ENCODE measurements at places on chromosomes 2 and 18.
A peak's percentile ranks its signal among the peaks of the same experiment; 100 is the strongest.

- peak; percentile 73 for DNase-seq
These were observed 149.2 kb upstream of the NFATC1 start for GRCh38 chr18:79246309-79247108.

GRCh38 chr18:46601141-46601805 is 55.7 kb downstream of the LOXHD1 start:
- DNase-seq: no peak

DNA sequence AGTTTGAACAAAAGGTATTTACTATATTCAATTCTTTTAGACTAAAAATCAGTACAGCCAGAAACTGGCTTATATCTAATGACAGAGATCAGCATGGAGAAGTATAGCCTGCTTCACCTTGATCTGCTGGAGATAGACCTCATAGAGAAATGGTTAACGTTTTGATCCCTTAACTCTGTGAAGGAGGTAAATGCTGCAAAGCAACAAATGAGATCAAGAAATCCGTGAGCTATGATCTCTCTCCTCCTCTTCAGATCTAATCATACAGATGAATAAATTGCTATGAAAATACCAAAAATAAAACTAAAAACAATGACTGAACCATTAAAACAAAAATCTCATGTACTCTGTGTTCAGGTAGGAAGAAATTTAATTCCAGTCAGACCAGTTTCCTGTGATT is 42.8 kb downstream of the KLHL14 start:
- DNase-seq: no peak

GRCh38 chr2:116094196-116094595 is 1651.8 kb downstream of the DPP10 start:
- no peak for DNase-seq

DNA sequence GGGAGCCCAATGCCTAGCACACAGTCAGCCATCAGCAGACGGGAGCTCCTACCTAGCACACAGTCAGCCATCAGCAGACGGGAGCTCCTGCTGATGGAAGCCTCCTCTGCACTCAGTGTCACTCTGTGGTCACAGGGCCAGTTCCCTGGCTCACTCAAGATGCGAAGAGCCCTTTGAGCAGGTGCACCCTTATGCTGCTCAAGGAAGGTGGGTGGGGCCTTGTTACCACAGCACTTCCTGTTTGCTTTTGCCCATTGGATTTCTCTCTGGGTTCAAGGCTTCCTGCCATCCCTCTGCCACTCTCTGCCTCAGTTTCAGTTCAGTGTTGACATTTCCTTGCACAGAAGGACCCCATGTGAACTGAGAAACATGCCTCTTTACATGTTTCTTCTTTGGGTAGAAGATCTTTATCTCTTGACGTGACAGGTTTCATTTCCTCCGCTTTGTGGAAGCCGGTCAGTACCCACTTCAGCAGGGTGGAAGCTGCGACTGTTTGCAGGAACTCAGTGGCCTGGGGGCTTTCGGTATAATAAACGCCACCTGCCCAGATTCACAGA is 11.6 kb downstream of the TRIB2 start:
- peak; percentile 52 for DNase-seq

GRCh38 chr2:20430035-20430434 is 16.8 kb upstream of the RHOB start:
- no peak for DNase-seq

- DNase-seq: no peak
These were observed 50.0 kb downstream of the C2orf42 start for GRCh38 chr2:70140791-70141211.

GRCh38 chr18:35786365-35787042 is 186.0 kb upstream of the RMP24 start:
- no peak for DNase-seq

- DNase-seq: no peak
These were observed 28.9 kb upstream of the MRPL33 start for GRCh38 chr2:27742571-27742970.

- DNase-seq: no peak
These were observed 1.5 kb downstream of the PROM2 start for GRCh38 chr2:95275601-95276243.

DNA sequence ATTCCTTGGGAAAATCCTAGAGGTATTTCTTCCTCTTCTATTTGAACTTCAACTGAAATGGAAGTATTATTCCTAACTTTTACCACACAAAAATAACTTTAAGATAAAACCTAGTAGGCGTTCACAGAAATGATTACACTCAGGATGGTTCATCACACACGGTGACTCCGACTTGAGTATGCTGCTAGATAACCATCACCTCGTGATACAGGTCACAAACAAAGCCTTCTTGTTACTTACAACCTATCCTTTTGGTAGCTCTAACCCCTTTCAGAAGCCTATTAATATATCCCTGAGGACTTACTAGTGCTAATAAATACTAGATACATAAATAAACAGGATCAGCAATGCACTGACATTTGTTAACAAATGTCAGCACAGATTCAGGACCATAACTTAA is 101.0 kb upstream of the DNER start:
- no peak for DNase-seq

GRCh38 chr18:50849419-50849821 is 29.5 kb upstream of the ME2 start:
- DNase-seq: no peak

GRCh38 chr18:42742969-42743368 is 372.5 kb downstream of the RIT2 start:
- DNase-seq: no peak

- no peak for DNase-seq
These were observed 30.4 kb downstream of the LBH start for GRCh38 chr2:30261695-30262211.

DNA sequence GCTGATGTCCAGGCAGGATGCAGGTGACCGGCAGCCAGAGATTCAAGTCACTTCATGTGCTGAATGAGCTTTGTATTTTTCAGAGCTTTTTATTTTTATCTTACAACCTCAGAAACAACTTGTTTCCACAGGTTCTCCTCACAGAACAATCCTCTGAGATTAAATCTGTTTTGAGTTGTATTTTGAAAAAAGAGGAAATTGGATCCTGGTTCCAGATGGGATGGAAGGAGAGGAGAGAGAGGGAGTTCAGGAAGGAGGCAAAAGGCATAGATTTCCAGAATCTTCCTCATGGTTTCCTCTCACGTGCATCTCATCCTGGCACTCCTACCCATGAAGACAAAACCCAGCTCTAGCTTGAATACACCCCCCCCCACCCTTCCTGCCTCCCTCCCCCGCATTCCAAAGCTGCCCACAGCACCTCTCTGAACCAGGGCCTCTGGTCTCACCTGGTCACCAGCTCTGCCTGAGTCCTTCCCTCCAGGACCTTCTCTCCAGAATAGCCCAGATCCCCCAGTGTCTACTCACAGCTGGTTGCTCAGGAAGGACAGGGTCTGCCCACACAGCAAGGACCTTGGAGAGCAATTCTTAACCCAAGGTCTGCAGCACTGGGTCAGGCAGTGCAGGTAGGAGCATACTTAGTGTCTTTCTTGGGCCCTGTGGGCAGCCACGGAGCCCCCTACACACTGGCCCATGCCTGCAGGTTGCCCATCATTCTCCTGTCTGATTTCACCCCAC is 104.7 kb downstream of the ZFP36L2 start:
- no peak for DNase-seq

DNA sequence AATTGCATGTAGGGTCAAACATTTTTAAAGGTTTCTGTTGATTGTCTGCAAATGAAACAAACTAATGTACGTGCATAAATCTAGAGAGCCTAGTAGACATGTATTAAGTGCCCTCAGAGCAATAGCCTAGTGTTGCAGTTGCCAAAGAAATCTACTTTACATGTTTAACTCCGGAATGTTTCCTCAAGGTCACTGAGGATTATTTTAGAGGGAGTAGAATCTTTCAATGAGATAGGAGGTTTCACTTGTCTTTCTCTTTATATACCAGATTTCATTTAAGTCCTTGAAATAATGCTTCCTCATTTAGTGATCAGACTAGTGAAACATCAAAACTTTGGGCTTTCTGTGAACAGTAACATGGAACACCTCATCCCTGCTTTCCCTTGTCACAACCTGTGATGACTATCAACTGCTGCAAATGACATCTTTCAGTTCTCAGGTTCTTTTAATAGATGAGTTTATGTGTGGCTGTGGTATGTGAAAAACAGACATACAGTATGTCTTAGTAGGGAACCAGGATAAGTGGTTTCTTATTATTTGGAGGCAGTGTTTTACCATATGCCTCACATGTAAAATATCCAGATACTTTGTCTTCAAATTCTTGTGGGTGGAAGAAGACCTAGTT is 5.5 kb downstream of the UBE2E3 start:
- no peak for DNase-seq

GRCh38 chr2:226578373-226578772 is 221.2 kb downstream of the IRS1 start:
- DNase-seq: no peak

- DNase-seq: no peak
These were observed 117.7 kb upstream of the TEKT4 start for GRCh38 chr2:94753466-94753998.

- DNase-seq: no peak
These were observed 28.9 kb downstream of the LDLRAD4 start for GRCh38 chr18:13247506-13247905.

- no peak for DNase-seq
These were observed 116.9 kb downstream of the TPGS2 start for GRCh38 chr18:36711813-36712444.

GRCh38 chr18:46452820-46453219 is 204.2 kb downstream of the LOXHD1 start:
- no peak for DNase-seq

DNA sequence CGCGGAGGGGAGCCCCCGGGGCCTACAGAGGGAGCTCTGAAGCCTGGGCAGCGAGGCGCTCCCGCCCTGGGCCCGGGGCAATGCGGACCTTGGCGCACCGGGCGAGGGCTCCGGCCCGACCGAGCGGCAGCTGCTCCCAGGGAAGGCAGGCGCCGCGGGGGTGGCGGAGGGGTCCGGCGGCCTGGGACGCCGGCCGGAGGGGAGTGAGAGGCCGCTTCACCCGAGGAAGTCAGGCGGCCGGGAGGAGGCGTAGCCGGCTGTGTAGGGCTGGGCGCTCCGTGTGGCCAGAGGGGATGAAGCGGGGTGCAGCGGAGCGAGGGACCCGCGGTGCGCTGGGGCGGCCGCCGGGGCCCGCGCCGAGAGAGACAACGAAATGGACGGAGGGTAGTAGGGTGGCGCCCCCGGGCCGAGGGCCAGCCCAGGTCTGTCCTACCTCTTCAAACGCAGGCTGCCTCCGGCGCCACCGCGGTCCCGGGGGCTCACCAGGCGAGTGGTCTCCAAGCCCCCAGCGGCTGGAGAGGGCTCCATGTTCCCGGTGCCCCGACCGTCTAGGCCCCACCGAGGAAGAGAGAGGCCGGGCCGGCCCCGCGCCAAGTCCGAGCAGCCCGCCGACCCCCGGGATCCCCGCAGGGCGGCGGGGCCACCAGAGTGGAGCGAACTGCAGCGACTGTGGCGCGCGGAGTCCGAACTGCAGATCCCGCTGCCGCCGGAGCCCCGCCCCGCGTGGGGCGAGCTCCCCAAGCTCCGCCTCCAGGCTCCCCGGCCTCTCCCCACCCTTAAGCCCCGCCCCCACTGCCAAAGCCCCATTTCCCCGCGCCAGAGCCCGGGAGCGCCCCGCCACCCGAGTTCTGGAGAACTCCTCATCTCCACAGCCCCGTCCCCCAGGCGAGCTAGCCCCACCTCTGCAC is at the start of gene SLC30A3:
SLC30A3 (minus strand) TSS at position 669 of the 908 bp plus-strand sequence; CDS start at position 528, 141 bp downstream.
- peak; percentile 47 for DNase-seq

GRCh38 chr2:217215877-217216276 is 356.0 kb upstream of the TNP1 start:
- no peak for DNase-seq

GRCh38 chr2:164906947-164907346 is 48.4 kb downstream of the SLC38A11 start:
- DNase-seq: no peak

- DNase-seq: no peak
These were observed at the start of gene C1QL2 for GRCh38 chr2:119158563-119159347. Gene C1QL2 (minus strand): TSS chr2:119158751. CDS start chr2:119158269, 482 bp downstream.

DNA sequence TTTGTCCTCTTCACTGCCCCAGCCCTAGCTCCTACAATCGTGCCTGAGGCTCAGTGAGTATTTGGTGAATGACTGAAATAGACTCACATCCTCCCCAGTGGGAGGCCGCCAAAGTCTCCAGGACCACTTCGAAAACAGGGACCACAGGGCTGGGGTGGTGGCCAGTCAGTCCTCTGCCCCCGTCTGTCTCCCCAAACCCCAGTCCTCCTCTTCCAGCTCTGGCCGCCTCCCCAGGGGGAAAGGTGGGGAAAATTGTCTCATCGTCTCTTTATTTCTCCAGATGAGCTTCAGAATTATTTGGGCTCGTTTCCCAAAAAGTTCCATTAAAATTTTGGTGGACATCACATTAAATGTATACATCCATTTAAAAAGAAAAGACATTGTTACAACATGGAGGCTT is 43.5 kb downstream of the NPPC start:
- no peak for DNase-seq

DNA sequence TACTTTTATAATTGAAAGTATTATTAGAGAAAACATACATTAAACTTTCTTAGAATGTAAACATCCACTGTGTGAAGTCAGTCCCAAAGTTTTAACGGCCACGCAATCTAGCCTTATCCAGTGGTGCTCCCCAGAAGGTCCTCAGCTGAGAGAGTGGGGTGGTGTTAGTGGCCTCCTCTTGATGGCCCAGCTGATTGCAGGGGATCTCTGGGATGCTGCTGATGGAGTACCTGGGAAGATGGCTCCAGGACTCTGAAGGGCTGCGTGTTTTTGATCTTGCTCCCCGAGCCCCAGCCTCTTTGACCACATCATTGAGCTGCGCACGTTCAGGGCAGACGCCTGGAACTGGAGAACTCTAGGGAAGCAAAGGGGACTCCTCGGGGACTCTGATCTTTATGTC is 181.4 kb downstream of the FAM210A start:
- DNase-seq: no peak

- no peak for DNase-seq
These were observed 90.1 kb downstream of the DPP4 start for GRCh38 chr2:161983866-161984265.

GRCh38 chr2:128036748-128037607 is 9.1 kb upstream of the SAP130 start:
- DNase-seq: no peak

DNA sequence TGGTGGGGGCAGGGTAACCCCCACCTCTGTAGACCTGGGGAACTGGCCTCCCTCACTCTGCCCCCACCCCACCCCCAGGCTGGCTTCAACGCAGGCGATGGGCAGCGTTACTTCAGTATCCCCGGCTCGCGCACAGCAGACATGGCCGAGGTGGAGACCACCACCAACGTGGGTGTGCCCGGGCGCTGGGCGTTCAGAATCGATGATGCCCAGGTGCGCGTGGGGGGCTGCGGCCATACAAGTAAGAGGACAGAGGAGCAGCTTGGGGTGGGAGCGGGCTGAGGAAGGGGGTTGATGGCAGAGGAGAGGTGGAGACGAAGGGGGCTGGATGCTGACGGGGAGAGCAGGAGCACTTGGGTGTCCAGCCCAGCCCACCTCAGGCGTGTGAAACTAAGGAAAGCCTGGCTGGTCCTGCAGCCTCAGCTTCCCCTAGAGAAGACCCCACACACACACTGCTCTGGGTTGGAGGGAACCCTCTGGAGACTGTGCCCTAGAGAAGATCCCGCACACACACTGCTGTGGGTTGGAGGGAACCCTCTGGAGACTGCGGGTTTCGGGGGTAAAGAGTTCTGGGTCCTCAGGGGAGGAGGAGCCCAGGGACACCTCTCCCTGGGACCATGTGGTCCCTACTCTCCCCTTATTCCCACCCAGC is 36.2 kb downstream of the SNED1 start:
- DNase-seq: no peak
